Activated CD4-positive, CD25-positive, alpha-beta regulatory T cell treated with anti-CD3 and anti-CD28 coated beads, Interleukin-2, amount 50 U/mL, for 72 hours (primary cell): ENCODE measurements at places on chromosomes 12 and 14.

DNA sequence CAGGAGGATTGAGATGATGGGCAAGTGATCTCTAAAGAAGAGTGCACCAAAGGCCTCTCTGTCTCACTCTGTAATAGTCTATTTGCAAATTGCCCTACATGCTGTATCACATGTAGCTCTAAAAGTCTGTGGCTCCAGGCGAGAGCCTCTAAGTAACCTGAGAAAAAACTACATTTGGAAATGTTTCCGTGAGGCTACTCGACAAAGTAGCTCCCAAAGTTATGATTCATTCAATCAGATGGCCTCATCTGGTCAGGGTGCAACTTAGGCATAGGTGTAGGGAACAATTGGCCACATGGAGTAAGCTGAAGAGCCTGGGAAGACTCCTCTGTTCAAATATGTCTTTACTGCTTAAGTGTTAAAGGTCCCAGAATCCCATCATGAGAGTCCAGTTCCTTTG, 155.4 kb upstream of the PLEKHG7 start:
- DNase-seq = no peak

DNA sequence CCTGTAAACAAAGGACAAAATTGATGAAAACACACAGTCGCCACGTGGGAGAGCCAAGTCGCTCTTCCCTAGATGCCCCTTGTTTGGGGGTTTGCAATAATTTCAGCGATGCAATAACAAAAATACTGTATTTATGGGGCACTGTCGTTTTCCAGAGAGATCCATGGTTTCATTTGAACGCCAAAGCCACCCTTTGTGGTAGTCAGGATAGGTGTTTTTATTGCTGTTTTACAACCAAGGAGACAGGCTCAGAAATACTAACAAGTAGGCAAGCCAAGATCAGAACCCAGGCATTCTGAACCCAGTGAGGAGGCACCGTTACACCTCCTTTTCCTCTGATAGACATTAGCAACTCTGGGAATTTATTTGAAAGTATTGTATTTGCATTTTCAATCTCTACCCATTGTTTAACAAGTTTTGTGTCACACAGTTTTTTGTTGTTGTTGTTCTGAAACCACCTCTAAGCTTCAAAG, 831 bp upstream of the BTBD7 start:
- DNase-seq = no peak

DNA sequence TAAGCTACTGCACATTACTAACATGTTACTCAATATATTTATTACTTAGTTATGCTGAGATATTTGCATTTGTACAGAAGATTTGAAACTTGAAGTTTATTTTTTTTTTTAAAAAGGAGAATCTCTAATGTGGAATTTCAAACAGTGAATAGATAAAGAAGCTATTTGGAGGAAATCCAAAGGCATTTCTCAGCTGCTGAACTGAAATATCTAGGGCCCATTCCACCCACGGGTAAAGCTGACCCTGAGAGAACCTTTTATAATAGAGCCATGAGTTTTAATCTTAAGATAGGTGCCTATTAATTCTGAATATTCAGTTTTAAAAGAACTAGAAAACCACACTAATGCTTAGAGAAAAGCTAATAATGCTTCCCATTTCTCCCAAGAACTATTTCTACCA, 225.4 kb upstream of the CAND1 start:
- DNase-seq = no peak

- DNase-seq = no peak
Observed at GRCh38 chr12:112466011-112466422, 47.3 kb downstream of the PTPN11 start.

DNA sequence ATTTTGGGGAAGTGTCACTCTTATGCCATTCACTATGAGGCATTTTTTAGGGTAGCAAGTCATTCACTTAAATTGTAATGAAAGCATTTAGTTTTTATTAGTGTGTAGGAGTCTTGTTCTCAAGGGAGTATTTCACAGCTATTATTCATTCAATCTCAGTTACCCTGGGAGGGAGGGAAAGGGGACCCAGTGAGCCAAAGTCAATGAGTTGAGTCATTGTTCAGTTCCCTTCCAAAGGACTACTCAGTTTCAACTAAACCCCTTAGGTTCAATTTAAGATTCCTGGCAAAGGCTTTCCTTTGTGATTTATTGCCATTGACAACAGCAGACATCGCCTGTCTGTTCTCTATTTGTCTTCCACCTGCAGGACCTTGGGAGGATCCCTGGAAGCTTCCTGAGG, 29.3 kb upstream of the RASSF8 start:
- no peak for DNase-seq

- no peak for DNase-seq
Observed at GRCh38 chr12:119036878-119037825, 55.8 kb downstream of the SRRM4 start.

DNA sequence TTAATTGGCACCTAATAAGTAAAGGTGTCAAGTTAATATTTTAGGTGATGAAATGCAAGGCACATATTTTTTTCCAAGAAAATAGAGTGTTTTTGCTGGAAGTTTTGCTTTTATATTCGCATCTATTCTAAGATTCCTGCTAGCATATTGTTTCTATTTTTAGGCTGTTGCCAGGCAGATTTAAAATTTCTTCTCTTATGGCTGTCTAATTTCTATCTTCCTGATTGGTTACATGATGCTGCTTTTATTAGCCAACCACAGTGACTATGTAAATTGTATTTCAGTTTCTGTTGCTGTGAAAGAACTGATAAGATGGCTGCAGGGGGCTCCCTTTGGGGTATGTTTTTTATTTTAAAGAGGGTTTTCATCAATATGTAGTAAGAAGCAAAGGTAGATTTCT, 42.7 kb downstream of the ATF7IP start:
- DNase-seq = no peak

GRCh38 chr12:82832096-82832495, 145.4 kb downstream of the TMTC2 start:
- DNase-seq = no peak

DNA sequence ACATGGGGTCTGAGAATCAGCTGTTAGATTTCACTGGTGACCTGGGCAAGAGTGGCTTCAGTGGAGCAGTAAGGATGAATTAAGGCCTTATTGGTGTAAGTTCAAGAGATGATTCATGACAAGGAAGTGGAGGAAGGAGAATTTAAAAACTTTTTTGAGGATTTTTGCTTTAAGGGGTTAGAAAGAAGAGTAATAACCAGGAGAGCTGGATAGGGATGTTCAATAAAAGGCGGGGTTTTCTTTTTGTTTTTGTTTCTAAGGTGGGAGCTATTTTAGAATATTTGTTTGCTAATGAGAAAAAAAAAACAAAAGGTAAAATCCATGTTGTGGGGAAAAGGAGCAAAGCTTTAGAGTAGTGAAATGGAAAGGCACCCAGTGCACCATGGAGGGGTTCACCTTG, 15.2 kb upstream of the TUBA1B start:
- no peak for DNase-seq

DNA sequence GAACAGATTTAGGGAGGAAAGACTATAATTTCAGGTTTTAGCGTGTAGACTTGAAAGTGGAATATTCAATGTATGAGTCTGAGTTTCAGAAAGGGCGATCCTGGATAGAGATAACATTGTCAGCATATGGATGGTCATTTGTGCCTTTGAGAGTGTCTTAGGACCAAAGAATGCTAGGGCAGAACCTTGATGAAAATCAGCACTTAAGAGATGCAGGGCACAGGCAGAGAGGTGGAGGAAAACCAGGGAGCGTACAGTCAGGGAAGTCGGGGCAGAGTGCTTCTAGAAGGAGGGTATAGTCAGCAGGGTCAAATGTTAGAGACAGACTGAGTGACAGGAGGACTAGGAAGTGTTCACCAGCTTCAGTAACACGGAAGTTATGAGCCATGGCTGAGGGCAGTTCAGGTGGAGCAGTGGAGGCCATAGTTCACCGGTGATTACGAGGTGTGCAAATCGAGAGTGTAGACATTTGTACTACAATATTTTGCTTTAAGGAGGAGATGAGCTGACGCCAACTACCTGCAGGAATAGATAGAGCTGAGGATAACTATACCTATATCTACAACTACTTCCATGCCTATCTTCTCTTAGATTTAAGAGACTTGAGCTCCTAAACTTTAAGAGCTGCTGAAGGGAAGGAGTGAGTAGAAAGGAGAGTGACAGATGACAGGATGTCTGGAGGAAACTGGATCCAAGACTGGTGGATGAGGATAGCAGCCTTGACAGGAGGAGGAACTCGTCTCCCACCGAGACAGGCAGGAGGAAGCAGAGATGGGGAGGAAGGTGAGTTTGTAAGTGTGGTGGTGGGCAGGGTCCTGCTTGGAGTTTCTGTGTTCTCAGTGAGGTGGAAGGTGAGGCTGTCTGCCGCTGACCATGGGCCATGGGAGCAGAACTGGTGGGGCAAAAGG, 6.5 kb downstream of the CBLN3 start:
- DNase-seq = no peak

GRCh38 chr12:130592641-130593040, 123.5 kb downstream of the RIMBP2 start:
- DNase-seq = no peak

- no peak for DNase-seq
Observed at GRCh38 chr12:6824085-6824775, 2.6 kb downstream of the GPR162 start.
